Stimulated activated CD8-positive, alpha-beta memory T cell treated with anti-CD3 and anti-CD28 coated beads, Interleukin-4, amount 100 ng/mL, for 1 hour (primary cell): ENCODE measurements at places on chromosomes 7 and 10.

DNA sequence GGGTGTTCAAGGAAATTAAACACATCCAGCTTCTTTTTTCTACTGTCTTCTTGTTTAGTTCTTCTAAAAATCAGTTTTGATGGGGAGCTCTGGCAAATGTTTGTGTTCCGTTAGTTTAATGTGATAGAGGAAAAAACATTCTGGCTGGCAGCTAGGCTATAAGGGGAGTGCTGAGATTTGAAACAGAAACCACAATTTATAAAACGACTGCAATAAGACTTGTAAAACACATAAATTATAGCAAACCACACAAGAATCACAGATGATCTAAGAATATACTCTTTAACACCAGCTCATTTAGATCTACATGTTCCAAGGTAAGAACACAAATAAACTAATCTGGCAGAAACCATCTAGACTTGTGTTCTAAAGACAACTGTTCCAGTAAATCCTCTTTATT lies 425.5 kb downstream of the CNTNAP2 start:
- no peak for DNase-seq

DNA sequence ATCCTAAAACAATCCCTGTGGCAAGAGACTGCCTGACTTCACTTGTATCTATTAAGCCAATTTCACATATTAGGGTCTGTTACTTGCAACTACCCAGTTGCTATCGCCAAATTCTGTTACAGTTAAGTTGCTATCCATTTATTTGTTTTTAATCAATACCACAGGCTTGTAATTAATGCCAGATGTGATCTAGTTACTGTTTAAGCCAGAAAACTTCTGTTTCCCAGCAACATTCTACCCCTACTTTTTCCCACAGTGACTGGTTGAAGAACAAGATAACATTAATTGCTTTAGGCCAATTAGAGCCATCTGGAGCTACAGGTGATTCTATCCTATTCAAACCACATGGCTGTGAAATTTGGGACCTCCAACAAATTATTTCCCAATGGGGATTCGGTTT lies 131.3 kb downstream of the ALOX5 start:
- DNase-seq = no peak

- no peak for DNase-seq
Measured at GRCh38 chr7:127813991-127814541, 162.1 kb downstream of the SND1 start.

GRCh38 chr10:61188101-61188500 lies 244.1 kb upstream of the RHOBTB1 start:
- DNase-seq = no peak

DNA sequence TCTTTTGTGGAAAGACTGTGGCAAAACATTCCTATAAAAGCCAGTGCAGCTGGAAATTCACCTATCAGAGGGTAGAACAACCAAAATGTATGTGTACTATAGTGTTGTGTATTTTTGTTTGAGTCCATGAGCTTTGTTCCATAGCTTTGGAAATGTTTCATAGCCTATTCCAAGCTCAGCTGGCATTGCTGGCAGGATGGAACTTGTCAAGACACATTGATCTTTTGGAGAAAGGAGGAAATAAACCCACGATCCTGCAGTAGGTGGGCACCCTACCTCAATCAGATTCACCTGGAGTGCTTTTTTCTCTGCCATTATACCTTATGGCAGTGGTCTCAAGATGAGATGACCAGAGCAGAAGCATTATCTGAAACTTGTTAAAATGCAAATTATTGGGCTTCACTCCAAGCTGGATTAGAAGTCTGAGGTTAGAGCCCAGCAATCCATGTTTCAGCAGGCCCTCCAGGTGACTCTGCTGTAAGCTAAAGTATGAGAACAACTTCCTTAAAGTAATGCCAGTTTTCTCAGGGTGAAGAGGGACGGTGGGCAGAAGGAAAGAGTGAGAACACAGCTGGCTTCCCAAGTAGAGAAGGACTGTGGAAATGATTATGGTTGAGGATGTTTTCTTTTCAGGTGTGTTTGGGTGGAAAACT lies 30.3 kb upstream of the CDK1 start:
- no peak for DNase-seq

- no peak for DNase-seq
Measured at GRCh38 chr7:98807068-98808048, 62.5 kb downstream of the TMEM130 start.

GRCh38 chr7:139613971-139614411 lies 90.5 kb downstream of the CLEC2L start:
- DNase-seq = no peak

GRCh38 chr10:72243822-72244437 lies 27.9 kb upstream of the ASCC1 start:
- DNase-seq = no peak

GRCh38 chr7:93307131-93307660 lies 75.0 kb downstream of the VPS50 start:
- DNase-seq = no peak
